ENCODE measurements at places on chromosomes 13 and 19.

GRCh38 chr13:45447050-45447661 is 17.6 kb upstream of the COG3 start:
- no peak for DNase-seq

DNA sequence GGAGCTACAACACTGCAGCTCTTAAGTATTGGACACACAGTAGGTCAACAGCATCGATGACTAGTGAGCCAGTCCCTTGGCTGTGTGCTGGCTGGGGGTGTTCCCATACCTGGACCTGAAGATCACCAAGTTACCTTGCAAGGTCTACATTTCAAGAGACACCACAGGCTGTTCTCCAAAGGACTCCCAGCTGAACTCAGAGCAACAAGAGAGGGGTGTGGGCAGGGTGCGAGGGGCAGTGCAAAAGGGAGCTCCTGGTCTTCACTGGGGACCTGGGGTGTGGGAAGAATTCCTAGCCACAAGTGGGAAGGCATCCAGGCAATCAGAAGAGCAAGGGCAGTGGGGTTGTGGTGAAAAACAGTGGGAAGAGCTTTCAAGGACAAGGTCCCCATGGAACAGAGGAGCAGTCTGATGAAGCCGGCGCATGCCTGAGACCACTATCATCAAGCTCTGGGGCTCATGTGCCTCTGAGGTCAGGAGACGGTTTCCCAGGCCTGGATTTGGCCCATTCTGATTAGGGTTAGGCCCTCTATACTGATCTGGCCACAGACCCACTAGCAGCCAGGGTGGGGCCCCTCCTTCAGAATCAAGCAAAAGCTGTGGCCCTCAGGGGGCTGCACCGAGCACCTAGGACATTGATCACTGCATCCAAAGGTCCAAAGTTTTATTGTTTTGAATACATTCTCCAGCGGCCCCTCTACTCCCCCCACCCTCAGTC is 4.7 kb upstream of the GSK3A start:
- DNase-seq, result no peak

- DNase-seq, result no peak
These were observed 1.0 kb downstream of the DIRAS1 start for GRCh38 chr19:2719920-2720776.

- no peak for DNase-seq
These were observed 38.2 kb upstream of the GJB6 start for GRCh38 chr13:20270163-20270865.

- no peak for DNase-seq
These were observed 17.3 kb upstream of the ZNF14 start for GRCh38 chr19:19749908-19750841.

GRCh38 chr19:40279120-40279551 is 6.0 kb downstream of the AKT2 start:
- no peak for DNase-seq

DNA sequence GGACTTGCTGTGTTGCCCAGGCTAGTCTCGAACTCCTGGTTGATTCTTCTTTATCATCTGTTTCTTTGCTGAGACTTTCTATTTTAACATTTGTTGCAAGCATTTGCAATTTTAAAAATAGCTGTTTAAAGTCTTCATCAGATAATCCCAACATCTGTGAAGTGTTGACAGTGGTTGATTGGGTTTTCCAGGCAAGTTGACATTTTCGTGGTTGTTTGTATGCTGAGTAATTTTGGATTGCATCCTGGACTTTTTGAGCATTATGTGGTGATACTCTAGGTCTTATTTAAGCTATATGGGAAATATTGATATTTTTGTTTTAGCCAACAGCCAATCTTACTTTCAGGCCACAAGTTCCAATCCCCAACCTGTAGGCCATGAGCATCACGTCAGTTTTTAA is 25.1 kb downstream of the AP1M1 start:
- DNase-seq, result no peak

- no peak for DNase-seq
These were observed 112.8 kb downstream of the TDRD3 start for GRCh38 chr13:60509601-60510386.

DNA sequence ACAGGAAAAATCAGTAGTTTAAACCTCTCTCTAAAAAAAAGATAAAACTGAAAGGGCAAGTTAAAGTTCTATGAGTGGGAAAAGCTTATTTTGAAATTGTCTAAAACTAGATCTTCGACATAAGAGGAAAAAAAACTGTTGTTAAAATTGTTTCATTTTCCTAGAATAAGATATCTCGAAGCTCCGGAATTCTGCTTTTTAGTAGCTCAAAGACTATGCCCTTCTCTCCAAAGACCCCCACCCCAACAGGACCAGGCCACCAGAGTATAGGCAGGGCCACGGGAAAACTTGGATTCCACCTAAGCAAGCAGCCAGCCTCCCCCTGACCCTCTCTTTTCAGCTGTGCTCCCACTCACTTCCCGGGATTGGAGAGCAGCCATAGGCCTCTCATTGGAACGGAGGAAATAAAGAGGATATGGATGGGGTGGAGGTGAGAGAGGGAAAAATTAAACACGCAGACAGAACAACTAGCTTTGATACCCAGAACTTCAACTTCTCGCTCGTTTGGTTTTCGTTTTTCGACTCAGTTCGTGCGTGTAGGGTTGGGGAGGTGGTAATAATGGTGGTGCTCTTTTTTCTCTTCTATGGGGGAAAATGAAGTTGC is 3.0 kb downstream of the POU4F1 start:
- DNase-seq, result no peak

GRCh38 chr19:46596008-46596407 is 5.1 kb upstream of the CALM3 start:
- no peak for DNase-seq

GRCh38 chr13:26012995-26013394 is 38.8 kb downstream of the SHISA2 start:
- DNase-seq, result no peak

DNA sequence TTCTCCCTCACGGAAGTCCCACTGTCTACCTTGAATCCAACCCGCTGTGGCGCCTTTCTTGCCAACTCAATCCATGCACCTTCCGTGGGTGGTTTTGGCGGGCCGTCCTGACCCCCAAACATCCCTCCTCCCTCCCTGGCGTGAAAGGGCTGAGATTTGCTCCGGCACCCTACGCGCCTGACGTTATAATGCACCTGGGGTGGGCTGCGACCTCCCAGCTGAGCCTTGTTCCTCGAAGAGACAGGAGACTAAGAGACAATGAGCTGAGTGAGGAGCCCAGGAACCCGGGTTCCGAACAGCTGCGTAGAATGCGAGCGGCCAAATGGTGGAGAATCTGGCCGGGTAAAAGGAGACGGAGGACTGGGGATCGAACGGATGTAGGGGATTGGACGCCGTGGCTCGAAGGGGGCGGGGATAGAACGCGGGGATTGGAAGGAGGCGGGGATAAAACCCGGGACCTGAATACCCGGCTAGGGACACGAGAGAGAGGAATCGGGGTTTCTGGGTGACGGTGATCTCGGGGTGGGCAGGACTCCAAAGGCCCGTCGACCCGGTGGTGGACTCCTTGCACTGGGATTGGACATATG is at the start of gene CPT1C:
TSS of gene CPT1C (plus strand) at position 461 of the 587 bp plus-strand sequence. CDS start 1,137 bp downstream, outside the sequence.
- no peak for DNase-seq

DNA sequence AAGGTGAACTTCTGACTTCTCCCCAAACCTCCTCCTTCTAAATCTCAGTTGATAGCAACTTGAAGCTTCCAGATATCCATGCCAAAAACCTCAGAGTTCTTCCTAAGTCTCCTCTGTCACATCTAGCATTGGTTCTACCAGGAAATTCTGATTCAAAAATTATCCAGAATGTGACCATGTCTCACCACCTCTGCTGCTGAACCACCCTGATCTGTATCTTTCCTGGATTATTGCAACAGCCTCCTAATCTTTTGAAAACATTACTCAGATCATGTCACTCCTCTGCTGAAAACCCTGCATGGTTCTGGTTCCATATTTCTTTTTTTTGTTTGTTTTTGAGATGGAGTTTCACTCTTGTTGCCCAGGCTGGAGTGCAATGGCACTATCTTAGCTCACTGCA is 78.7 kb upstream of the TNFSF11 start:
- DNase-seq, result no peak

- no peak for DNase-seq
These were observed 3.0 kb downstream of the OBI1 start for GRCh38 chr13:78655906-78656305.

DNA sequence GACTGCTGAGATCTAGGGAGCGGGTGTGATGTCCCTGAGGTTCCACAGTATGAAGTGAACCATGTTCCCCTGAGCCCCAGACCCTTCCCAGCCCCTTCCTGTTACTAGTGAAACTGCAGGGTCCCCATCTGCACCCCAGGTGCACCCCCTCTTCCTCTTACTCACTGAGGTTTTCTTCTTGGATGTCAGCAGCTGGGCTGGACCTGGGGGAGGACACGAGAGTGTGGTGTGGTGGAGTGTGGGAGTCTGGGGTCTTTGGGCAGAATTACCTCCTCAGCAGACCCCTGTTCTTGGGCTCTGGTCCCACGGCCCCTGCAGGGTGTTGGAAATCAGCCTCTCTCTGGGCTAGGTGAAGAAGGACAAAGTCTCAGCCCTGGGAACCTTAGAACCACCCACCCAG is 3.3 kb upstream of the LILRA6 start:
- no peak for DNase-seq

DNA sequence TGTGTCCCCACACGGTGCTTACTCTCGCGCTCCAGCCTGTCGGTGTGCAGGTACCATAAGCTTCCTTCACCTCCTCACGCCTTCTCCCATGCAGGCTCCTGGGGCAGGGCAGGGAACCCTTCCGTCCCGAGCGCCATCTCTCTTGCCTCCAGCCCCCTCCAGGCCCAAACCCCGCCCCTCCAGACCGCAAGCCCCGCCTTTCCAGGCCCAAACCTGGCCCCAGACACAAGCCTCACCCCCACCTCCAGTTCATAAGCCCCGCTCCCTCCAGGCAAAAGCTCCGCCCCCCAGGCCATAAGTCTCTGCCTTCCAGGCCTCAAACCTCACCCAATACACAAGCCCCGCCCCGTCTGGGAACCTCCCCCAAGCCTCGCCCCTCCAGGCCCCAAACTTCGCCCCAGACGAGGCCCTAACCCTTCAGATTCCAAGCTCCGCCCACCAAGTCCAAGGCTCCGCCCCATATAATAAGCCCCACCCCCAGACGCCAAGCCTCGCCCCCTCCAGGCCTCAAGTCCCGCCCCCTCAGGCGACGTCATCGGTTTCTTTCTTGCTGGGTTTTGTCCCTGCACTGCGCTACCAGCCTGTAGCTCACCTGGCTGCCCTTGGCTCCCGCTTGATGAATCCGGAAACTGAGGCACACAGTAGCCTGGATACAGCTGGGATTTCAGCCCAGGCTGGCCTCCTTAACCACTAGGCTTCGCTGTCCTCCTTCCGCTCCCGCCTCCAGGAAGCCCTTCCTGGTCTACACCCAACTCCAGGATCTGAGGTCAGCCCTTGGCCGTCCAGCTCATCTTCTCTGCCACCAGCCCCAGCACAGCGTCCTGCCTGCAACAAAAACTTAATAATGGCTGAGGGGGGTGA is 16.1 kb downstream of the MKNK2 start:
- peak; percentile 69 for DNase-seq

GRCh38 chr13:109160357-109160756 is 530.9 kb downstream of the MYO16 start:
- DNase-seq, result no peak

GRCh38 chr19:33306191-33306590 is 3.9 kb upstream of the CEBPA start:
- DNase-seq, result no peak

GRCh38 chr13:42333613-42334328 is 61.8 kb downstream of the AKAP11 start:
- peak; percentile 10 for DNase-seq

- no peak for DNase-seq
These were observed 378.4 kb downstream of the KCNRG start for GRCh38 chr13:50393628-50394027.

- no peak for DNase-seq
These were observed 270.0 kb downstream of the NALCN start for GRCh38 chr13:101146101-101146898.

- no peak for DNase-seq
These were observed 6.9 kb upstream of the PLEKHF1 start for GRCh38 chr19:29658221-29658991.

- no peak for DNase-seq
These were observed at the start of gene UBE2M for GRCh38 chr19:58558066-58558622. Gene UBE2M (minus strand): TSS chr19:58558611. CDS start chr19:58558381, 230 bp downstream.

DNA sequence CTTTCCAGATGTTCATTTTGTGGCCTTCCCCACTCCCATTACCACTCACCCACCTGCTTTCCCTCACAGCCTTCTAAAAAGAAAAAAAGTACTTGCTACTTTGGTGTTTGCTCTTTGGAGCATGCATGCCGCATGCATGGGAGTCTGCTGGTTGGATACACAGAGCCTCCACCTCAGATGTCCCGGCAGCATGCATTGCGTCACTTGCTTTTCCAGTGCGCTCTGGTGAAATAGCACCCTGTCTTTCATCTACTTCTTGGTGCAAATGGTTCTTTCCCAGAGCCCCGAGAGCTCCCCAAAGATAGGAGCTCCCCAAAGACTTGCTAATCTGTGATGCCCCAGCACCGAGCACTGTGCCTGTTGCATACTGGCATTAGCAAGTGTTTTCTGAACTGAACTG is 333.2 kb upstream of the ZNF507 start:
- no peak for DNase-seq

DNA sequence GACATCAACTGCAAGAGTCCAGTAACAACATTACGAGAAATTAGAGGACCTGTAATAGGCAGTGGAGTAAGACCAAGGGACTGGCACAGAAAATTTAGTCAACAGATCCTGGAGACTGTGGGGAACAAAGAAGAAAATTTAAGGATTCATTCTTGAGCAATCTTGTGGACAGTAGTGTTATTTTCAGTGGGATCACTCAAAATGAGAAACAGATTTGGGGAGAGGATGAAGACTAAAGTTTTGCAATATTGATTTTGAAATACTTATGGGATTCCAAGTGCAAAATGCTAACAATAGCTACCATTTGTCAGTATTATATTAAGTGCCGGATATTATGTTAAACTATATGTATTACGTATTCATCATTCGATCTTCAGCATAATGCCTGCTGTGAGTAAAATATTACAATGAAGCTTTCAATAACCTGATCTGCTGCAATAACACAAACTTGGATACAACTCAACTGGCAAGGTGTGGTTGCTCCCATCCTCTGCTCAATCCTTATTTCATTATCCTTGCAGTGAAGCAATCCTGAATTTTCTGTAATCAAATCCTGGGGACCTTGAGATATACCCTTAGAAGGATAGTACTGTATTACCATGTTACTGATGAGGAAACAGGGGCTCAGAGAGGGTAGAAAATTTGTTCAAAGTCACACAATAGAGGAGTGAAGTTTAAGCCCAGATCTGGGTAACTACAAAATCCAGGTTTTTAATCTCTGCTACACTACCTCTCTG is 84.2 kb downstream of the SACS start:
- DNase-seq, result no peak

- DNase-seq, result no peak
These were observed 760.4 kb upstream of the PCDH20 start for GRCh38 chr13:62176051-62176450.

DNA sequence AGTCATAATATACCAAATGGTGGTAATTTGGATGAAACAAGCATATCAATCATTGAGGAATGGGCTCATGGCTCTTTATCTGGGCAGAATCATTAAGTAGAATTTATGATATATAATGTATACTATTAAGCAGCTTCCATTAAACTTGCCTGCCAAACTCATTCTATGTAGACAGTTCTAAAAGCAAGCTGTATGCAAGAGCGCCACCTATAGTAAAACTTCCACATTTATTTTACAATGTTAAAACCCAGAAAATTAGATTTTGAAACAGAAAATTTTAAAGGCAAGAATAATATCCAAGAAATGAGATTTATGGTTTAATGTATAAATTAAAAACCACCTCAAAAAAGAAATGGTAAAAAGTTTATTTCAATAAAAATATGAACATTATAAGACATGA is 161.5 kb downstream of the MZT1 start:
- DNase-seq, result peak; percentile 41

All from KBM-7 (cell line).